Mesenteric fat pad (tissue), 1 donor: ENCODE measurements at places on chromosomes 3 and 15. TPM values are rescaled to one million over a fixed set of nuclear protein-coding genes. Genes with fewer than 3 reads are reported as not detected.

DNA sequence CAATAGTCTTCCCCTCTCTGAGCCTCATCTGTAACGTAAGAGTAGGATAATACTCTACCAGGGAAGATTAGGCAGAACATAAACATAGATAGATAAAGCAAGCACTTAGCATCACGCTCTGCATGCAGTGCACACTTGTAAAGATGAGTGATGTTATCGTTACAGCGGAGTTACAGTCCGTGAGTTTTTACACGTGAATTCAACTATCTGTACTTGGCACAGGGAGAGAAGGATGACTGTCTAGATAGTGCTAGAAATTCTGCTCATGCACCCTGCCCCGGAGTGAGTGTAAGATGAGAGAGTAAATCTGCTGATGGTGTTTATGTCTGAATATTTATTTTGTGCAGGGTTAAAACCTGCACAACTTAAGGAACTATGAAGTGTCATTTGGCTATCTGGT is 35.8 kb downstream of the HAPLN3 start:
- DNase-seq: no peak

- DNase-seq: peak; percentile 95
Measured at GRCh38 chr15:63157118-63157843, at the start of gene RPS27L. Gene RPS27L, minus strand, starts transcription at chr15:63157477. Its CDS starts 72 bp downstream, at chr15:63157405.

DNA sequence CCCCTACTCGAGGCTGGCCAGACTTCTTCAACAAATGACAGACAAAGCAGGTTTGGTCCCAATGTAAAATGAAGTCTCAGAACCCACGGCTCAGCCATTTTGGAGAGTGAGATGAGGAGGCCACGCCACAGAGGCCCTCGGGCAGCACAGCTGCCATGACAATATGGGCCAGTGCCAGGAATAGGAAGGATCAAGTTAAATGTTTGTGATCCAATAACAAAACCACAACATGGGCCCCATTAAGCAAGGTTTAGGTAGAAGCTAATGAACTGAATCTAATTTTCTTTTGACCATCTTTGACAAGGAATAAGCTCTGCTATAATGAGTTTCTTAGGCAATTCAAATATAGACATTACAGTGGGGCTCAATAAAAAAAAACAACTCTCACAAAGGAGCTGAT is 52.6 kb downstream of the RFTN1 start:
- no peak for DNase-seq

Gene MYL3
- total RNA-seq: 2.6 TPM

Gene CSPG4
- 105 TPM for total RNA-seq

Gene GPR62
- not detected for total RNA-seq

DNA sequence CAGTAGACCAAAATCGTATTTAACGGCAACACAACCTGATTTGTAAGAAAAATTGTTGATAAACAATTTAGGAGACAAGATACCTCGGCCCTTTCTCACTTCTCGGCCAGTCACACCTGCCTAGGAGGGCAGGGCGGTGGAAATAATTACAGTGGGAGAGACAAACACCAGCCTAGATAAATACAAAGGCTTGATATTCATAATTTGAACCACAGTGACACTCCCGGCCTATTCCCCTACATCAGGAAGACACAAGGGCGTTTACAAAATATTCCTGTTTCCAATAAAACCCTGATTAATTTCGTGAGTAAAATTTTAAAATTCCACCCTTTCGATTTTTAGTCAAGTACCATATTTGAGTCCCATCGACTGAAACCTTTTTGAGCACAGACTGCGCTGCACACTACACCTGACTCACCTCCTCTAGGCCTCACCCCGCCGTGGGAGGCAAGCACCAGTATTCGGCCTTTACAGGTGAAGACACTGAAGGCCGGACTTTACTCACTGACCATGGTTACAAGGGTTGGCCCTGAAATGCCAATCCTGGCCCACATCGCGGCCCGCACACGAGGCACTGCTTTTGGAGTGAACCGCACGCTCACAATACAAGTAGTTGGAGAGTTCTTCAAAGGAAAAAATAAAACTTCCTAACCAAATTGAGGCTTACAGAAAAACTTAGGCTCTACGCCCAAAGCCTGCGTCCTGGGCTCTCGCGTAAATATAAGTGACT is 794 bp downstream of the ARPP19 start:
- DNase-seq: no peak

GRCh38 chr3:23880703-23881339 is 36.0 kb downstream of the NKIRAS1 start:
- no peak for DNase-seq

- no peak for DNase-seq
Measured at GRCh38 chr3:39879581-39879980, 70.2 kb downstream of the MYRIP start.

DNA sequence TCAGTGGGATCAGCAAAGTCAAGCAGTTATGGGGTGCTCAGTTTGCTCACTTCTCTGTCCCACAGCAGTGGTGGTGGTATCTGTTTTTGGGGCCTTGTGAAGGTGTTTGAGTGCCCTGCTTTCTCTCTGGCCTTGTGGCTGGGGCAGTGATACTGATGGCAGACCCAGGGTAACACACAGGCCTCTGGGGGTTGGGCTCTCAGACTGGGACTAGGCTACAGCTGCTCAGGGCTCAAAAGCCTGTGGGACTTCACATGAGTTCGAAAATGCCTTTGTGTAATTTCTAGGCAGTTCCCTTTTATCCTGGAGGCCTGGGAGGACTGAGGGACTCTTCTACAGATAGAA is 75.3 kb downstream of the STXBP5L start:
- no peak for DNase-seq

GRCh38 chr15:52406601-52407000 is 111.0 kb upstream of the MYO5C start:
- DNase-seq: no peak

GRCh38 chr3:55719006-55719405 is 231.9 kb upstream of the WNT5A start:
- DNase-seq: no peak

GRCh38 chr3:16433701-16434151 is 79.8 kb downstream of the RFTN1 start:
- DNase-seq: no peak

- DNase-seq: no peak
Measured at GRCh38 chr15:85583923-85584390, 203.6 kb downstream of the AKAP13 start.

DNA sequence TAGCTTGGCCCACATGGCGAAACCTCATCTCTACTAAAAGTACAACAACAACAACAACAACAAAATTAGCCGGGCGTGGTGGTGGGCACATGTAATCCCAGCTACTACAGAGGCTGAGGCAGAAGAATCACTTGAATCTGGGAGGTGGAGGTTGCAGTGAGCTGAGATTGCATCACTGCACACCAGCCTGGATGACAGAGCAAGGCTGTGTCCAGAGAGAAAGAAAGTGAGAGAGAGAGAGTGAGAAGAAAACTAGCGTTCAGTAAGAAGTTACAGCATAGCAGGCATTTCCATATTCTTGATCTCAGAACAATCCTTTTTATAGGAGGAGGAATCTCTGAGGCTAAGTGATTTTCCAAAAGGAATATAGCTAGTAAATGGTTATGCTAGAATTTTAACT is 1076.1 kb downstream of the AGBL1 start:
- no peak for DNase-seq

DNA sequence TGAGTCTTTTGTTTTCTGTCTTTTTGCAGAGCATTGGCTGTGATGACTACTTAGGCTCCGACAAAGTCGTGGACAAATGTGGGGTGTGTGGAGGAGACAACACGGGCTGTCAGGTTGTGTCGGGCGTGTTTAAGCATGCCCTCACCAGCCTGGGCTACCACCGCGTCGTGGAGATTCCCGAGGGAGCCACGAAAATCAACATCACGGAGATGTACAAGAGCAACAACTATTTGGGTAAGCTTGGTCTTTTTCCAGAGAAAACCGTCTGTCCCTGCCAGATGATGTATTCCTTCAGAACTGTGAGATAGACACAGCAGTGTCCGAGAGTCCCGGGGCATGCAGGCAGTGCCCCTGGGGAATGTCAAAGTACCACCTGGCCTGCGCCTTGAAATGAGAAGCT is 149.9 kb upstream of the NR2E3 start:
- DNase-seq: no peak

Gene CILP
- total RNA-seq: 27.3 TPM

Gene PML
- total RNA-seq: 92.3 TPM

DNA sequence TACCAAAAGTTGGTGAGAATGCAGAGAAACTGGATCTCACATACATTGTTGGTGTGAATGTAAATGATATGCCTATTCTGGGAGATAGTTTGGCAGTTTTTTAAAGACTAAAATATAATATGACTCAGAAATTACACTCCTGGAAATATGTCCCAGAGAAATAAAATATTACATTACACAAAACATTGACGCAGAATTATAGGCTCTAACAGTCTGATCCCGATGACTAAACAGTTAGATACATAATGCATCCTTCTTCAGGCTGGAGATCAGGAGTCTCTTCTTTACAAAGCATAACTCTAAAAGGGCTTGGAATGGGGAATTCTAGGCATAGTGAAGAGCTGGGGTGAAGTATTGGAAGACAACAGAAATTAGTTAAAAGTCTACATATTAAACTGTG is 586.2 kb upstream of the NECTIN3 start:
- DNase-seq: no peak

Gene EPHA6
- 0.26 TPM for total RNA-seq

DNA sequence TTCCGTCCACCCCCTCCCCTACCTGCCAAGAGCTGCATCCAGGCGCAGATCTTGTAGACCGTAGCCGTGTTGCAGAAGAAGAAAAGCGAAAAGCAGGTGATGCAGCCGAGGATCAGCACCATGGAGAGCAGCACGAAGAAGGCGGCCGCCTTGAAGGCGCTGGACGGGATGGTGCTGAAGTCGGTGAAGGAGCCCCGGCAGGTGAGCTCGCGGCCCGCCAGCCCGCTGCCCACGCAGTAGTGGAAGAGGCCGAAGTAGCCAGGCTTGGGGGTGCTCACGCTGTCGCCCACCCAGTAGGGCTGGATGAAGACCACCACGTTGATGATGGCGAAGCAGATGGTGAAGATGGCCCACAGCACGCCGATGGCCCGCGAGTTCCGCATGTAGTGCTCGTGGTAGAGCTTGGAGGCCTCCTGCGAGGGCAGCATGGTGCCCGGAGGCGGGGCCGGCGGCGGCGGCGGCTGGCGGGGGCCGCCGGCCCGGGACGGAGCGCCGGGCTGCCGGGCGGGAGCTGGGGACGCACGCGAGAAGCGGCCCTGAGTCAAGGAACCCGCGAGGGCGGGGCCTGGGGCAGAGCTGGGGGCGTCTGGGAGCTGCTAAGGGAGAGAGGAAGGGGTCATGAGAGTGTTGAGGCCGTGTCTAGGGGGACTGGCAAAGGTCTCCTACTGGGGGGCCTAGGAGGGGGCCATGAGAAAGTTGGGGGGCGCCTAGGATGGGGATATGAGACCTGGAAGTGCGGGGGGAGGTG is 1.2 kb downstream of the LHFPL4 start:
- DNase-seq: no peak

GRCh38 chr15:66308531-66308930 is 15.2 kb downstream of the DIS3L start:
- no peak for DNase-seq

DNA sequence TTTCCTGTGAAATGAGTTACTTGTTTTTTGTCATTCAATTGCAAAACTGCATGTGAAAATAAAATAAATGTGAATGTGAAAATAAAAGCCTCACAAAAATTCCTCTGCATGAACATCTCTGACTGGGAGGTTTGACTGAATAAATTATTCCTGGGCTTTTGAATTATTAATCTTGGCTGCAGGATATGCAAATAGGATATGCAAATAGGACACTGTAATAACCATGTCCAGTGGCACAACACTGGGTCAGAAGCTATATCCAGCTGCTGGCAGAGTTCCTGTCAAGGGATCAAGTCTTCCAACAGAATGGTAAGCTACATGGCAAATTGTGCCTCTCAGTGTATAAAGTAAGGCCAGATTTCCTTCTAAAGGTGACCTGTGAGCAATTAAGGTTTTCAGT is at the start of gene SUCNR1:
Gene SUCNR1, plus strand, starts transcription at position 246 of the 400 bp plus-strand sequence. CDS start 6,250 bp downstream, outside the sequence.
- no peak for DNase-seq

DNA sequence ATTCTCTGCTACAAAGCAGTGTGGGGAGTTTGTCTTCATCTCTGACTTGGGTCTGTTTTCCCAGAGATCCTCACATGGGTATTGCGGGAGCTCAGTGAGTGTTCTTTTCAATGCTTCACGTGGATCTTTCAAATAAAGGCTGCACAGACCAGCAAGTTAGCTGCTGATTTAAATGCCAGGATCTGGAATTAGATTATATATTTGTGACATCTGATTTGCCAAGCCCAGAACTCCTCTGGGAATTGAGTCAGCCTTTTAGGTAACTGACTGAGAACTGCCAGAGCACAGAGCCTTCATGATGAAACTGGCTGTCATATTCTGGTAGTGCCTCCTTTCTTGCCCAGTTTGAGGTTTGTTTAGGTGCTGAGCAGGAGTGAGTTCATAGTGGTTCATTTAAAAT is 14.7 kb downstream of the EDEM1 start:
- DNase-seq: no peak

GRCh38 chr3:4824926-4825325 is 154.3 kb upstream of the BHLHE40 start:
- no peak for DNase-seq

GRCh38 chr3:133992381-133992780 is 37.3 kb downstream of the SLCO2A1 start:
- no peak for DNase-seq

GRCh38 chr15:92650256-92650655 is 5.3 kb downstream of the FAM174B start:
- no peak for DNase-seq

DNA sequence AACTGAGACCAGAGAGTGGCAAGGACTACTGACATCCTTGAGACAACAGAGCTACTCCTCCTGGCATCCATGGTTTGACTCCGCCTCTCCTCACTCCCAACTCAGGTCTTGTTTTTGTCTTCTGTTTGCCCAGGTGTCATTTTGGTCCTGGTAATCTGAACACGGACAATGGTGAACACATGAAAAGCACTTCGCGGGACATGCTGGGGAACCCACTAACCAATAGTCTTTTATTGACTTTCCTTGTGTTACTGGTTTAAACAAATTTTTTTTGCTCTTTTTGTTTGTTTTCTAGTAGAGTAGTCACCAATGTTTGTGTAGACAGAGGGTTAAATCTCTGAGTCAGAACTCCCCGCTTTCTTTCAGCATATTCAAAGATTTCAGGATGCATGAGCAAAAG is 38.4 kb downstream of the LARP6 start:
- no peak for DNase-seq

DNA sequence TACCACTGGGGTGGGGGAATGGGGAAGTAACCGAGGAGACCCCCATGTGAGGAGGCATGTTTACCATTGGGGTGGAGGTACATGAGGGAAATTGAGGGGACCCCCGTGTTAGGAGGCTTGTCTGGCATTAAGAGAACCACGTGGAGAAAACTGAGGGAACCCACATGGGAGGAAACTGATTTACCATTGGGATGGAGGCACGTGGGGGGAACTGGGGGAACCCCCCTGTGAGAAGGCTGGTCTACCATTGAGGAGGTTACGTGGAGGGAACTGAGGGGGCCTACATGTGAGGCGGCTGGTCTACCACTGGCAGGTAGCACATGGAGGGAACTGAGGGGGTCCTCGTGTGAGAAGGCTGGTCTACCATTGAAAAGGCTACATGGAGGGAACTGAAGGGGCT is 159.4 kb downstream of the FBLN2 start:
- peak; percentile 26 for DNase-seq

Gene ARPP21
- 0.29 TPM for total RNA-seq

DNA sequence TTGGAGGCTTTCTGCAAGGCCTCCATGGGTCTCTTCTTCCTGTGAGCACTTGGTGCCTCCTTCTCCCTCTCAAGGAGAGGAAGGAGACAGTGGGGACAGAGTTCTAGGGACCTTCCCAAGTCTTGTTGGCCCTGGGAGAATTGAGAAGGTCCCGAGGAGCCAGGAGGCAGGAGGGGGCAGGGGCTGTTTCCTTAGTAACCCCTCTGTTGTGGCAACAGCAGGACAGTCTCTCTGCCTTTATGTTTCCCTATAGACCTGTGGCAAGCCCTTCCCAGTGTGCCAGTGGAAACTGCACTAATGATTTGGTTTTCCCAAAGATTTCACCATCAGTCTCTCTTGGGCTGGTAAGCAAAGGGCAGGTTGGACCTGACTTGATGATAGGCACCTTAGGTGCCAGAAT is 87.8 kb upstream of the GALNT15 start:
- DNase-seq: no peak
